ENCODE measurements at places on chromosomes 1 and 21.

GRCh38 chr21:43847301-43847700 is 17.7 kb upstream of the AGPAT3 start:
- no peak for DNase-seq

GRCh38 chr1:70855203-70855602 is 192.4 kb downstream of the PTGER3 start:
- DNase-seq, result no peak

- no peak for DNase-seq
Measured at GRCh38 chr1:194624833-194625232, 1438.4 kb upstream of the B3GALT2 start.

GRCh38 chr1:110187139-110187890 is 22.8 kb upstream of the KCNC4 start:
- no peak for DNase-seq

- DNase-seq, result no peak
Measured at GRCh38 chr1:224054012-224054411, 59.9 kb upstream of the FBXO28 start.

- DNase-seq, result no peak
Measured at GRCh38 chr21:28865488-28866186, 127.0 kb downstream of the LTN1 start.

DNA sequence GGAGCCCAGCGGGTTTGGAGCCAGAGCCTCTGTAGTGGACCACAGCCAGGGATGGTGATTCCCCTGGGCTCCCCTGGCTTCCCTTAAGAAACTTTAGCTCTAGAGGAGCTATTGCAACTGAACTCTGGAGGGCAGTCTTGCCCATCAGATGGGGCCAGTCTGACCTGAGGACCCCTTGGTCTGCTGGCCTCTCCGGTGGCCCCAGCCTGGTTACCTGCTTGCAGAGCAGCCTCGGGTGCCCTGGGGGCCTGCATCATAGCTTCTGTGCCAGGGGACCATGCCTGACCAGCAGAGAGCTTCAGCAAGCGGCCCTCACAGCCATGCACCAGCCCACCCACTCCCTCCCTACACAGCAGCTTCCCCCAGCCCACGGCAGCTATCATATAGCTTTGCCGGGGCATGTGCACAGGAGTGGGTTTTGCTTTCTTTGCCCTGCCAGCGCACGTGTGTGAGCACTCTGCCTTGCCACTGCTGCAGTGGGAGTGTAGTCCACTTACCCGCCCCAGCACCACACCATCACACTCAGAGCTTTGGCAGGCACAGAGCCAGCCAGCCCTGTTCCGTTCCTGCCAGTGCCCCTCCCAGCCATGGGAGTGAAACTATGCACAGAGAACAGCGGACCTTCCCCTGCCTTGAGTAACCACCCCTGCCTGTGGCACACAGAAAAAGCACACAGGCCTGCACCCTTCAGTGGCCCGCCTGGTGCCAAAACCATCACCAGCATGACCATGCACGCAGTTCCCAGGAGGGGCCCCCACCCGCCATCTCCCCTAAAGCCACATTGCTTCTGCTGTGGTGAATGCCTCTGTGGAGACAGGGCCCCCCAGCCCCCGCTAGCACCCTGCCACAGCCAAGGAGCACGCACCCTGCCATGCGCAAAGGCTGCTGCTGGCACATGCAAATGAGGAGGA is 442.9 kb upstream of the NEGR1 start:
- DNase-seq, result no peak

DNA sequence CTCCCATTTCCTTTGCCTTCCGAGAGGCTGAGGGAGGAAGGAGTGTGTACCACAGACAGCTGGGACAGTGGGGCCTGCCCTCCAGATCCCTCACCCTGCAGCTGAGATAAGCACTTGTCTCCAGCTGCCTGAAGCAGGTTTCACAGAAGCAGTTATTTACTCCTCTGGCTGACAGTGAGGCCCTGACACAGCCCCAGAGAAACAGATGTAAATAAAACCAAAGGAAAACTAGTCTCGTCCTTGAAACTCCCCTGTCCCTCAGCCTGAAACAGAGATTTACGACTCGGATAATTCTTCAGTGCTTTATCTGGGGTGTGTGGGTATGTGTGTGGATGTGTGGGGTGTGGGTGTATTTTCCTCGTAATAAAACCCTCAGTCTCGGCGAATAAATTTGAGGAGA is 181.1 kb downstream of the IGSF21 start:
- DNase-seq, result peak; percentile 39

GRCh38 chr1:218474128-218474527 is 129.0 kb downstream of the TGFB2 start:
- no peak for DNase-seq

DNA sequence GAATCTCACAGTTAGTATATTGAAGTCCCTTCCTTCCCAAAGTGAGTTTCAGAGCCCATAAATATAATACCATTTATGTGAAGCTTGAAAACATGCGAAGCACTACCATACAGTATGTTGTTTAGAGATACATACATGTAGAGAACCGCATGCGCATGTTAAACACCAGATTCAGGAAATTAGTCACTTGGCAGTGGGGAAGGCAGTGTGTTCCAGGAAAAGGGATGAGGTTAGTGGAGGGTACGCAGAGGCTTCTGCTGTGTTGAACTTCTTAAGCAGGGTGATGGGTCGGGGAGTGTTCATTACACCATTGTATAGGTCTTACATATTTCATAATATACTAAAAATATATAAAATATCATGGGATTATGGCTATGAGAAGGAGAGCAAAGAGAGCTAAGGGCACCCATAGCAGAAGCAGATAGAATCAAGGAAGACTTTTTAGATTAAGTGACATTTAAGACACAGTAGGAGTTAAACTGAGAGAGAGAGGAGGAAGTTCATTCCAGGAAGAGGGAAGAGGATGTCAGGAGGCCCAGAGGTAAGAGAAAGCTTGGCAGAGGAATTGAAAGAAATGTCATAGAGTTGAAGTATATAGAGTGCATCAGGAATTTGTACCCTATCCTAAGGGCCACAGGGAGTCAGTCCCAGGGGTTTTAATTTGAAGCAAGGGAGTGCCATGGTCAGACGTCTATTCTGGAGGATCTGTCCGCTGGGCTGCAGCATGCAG is 43.5 kb upstream of the SARS1 start:
- no peak for DNase-seq

- DNase-seq, result no peak
Measured at GRCh38 chr1:26358411-26359384, 4.8 kb upstream of the CRYBG2 start.

DNA sequence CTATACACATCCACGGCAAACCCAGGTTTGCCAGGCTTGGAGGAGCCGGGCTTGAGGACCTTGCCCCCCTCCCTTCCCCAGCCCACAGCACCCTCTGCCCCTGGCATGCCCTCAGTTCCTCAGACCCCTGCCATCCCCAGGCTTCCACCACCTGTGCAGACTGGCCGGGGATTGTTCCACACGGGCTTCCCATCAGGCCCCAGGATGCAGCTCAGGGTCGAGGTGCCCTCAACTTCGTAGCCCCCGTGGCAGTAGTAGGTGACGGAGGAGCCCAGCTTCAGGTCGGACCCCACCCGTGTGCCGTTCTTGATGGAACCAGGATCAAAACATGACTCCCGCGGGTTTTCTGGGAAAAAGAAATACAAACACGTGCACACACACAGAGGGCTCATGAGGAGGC is 163.8 kb downstream of the ZSCAN20 start:
- DNase-seq, result no peak

DNA sequence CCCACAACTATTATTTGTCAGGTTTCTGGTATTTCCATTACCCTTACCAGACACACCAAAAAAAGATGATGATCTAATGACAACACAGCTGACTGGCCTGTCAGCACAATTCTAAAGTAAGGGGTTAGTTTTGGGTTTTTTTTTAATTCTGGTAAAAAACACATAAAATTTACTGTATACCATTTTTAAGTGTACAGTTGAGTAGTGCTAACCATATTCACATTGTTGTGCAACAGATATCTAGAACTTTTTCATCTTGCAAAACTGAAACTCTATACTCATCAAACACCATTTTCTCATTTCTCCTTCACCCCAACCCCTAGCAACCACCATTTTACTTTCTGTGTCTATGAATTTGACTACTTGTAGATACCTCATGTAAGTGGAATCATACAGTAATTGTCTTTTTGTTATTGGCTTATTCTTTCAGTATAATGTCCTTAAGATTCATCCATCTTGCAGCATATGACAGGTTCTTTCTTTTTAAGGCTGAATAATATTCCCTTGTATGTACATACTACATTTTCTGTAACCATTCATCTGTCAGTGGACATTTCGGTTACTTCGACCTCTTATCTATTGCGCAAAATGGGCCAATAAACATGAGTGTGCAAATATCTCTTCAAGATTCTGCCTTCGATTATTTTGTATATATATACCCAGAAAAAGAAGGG is 29.8 kb downstream of the ARNT start:
- no peak for DNase-seq

DNA sequence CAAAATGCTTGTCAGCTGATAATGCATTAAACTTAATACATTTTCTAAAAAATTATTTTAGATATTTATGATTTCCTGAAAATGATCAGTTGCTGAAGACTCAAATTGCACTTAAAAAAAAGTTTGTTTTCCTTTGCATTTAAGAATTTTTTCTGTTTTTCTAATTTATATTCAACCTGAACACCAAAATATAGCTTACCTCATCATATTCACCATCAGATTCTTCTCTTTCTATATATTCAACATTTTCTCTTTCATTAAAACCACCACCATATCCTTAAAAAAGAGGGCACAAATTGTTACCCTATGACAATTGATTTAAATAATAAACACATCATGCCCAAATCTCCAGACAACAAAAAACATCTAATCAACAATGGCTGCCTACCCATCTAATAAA is 8.6 kb downstream of the ZRANB2 start:
- no peak for DNase-seq

DNA sequence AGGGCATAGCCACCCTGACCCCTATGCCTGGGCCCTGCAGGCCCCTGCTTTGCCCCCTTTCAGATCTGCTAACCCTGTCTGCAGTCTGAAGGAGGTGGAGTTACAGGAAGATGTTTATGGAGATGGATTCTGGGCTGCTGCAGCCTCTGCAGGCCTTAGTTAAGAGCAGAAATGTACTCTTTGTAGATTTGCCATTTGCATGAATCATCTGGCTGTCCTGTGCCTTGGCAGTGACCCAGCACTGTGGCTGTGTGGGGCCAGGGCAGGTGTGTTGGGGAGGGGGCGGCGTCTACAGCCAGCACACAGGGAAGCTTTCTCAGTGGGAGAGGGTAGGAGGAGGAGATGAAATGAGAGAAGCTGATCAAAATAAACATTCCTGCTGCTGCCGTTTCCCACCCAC is 867.3 kb downstream of the PLA2G4A start:
- DNase-seq, result no peak

GRCh38 chr1:61184040-61184713 is 101.8 kb downstream of the NFIA start:
- DNase-seq, result peak; percentile 90
